Activated CD4-positive, alpha-beta T cell treated with anti-CD3 and anti-CD28 coated beads, Interleukin-10, Interleukin-2, amounts not matched to agents 100 ng/mL and 50 ng/mL, durations not matched to agents 16 hours and 8 hours (primary cell): ENCODE measurements at places on chromosomes 16 and 17.
A peak's percentile ranks its signal among the peaks of the same experiment; 100 is the strongest.

DNA sequence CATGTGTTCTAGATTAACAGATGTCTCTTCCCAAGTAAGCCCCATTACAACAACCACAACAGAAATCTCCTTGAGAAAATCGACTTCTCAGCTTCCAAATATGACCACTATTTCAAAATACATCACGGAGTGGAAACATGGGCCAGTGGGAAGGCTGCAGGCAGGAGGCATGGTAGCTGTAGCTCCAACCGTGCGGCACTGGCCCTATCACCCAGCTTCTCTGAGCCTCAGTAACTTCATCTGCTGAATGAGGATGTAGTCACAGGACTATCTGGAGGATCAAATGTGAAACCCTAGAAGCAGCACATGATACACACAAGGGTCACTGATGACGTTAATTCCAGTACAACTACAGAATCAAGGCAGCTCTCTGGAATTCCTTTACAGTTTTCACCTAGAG is 112.2 kb downstream of the VPS53 start:
- DNase-seq, result no peak

DNA sequence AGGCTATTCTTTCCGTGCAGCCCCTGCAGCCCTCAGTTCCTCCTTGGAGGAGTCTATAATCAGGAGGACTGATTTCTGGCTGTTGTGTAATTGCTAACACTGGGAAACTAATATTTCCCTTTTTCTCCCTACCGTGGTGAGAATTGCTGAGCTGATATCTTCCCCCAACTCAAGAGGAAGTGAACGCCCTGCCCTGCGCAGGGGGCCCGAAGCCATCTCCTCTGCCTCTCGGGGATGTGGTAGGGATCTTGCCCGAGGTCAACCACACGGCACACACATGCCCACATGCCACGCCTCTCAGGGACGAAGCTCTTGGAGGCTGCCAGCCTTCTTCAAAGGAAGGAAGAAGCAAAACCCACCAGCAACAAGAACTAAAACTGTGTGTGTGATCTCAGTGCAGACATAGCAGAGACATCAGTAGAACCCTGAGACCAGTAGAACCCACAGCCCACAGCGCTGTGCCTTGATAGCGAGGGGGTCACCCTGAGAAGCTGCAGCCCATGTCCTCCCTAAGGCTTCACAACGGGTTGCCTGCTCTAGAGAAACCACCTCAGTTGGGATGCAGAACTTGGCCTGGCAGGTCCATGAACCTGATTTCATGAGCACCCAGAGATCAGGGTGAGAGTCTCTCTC is 8.9 kb upstream of the ULK2 start:
- peak; percentile 41 for DNase-seq

DNA sequence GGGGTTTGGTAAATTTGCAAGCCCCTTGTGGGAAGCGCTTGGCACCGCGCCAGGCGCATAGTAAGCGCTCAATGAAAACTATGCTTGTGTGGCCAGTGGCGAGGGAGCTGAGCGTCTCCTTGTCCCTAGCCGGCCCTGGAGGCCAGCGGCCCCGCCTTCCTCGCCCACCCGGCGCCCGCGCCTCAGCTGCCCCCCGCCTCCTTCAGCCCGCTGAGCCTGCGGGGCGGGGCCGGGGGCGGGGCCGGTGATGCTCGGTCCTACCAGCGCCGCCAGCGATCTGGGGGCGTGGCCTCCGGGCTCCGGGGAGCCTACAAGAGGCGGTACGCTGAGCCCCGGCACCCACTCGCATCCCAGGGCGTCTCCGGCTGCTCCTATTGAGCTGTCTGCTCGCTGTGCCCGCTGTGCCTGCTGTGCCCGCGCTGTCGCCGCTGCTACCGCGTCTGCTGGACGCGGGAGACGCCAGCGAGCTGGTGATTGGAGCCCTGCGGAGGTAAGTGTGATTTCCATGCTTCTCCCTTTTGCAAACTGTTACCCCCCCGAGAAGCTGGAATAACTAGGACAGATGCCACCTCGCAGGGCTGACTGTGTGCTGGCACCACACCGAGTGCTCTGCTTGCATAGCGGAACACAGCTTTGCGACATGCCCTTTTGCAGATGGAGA is at the start of gene CRISPLD2:
Gene CRISPLD2 (plus strand): TSS at position 342 of the 661 bp plus-strand sequence. CDS start 18,511 bp downstream, outside the sequence.
- peak; percentile 81 for DNase-seq

- no peak for DNase-seq
Observed at GRCh38 chr17:40448213-40448638, 5.0 kb downstream of the IGFBP4 start.

- DNase-seq, result no peak
Observed at GRCh38 chr17:38697061-38697820, 7.8 kb upstream of the MLLT6 start.

DNA sequence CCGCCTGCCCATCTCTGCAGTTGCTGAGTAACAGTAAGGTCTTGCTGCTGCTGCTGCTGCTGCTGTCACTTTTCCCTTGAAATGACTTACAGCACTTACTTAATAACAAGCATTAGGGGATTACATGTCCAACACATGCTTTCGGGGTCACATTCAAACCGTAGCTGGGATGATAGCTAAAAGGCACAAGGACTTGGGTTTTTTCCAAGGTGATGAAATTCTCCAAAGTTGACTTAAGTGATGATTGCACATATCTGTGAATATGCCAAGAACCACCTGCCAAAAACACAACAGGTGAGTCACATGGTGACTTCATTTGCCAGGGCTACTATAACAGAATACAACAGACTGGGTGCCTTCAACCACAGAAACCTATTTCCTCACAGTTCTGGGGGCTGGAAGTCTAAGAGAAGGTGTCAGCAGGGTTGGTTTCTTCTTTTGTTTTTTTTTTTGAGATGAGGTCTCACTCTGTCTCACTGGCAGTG is 121.9 kb upstream of the TNRC6C start:
- peak; percentile 85 for DNase-seq

DNA sequence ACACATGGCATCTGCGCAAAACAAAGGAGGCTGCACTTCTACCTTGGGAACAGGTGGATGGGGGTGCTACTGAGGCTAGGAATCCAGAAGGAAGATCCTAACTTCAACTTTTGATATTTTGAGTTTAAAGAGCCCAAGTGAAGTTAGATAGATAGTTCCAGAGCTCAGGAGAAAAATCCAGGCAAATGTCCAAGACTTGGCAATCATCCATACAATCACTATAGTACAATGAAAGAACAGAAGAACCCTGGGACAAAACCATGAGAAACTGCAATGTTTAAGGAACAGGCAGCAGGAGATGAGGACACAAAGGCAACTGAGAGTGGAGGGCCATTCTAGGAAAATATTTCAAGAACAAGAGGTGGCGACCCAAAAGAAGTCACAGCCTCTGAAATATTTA is 12.4 kb downstream of the CDYL2 start:
- DNase-seq, result no peak

GRCh38 chr17:50268743-50269275 is 5.5 kb upstream of the TMEM92 start:
- DNase-seq, result no peak

DNA sequence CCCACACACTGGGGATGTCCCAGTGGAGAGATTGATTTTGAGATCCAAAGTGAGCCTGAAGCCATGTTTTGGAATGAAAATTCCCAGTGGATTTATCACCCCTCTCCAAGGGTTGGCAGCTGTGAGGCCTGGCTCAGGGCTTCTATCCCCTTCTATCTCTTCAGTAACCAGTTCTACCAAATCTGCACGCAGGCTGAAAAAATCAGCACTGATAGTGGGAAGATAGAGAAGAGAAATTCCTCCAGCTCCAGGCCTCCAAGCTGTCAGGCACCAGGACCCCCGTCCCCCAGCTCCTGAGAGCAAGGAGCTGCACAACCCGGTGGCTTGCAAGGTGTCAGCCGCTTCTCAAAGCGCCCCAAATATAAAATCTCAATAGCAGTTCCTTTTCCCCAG is 1.0 kb downstream of the FLOT2 start:
- DNase-seq, result no peak

DNA sequence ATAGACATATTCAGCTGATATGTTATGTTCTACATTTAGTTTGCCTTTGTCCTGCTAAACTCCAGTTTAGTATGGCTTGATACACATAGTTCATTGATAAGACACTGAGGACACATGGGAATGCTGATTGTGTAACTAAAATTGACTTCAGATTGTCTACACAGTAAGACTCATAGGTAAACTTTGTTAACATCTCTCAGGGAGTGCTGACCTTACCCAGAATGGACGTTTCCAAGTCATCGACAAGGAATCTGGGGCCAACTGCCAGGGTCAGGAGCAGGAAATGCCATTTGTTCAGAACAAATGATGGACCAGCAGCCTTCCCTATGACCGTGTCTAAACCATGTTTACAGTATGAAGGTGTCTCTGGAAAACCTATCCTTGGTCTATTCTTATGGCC is 58.7 kb downstream of the DYNLRB2 start:
- no peak for DNase-seq

DNA sequence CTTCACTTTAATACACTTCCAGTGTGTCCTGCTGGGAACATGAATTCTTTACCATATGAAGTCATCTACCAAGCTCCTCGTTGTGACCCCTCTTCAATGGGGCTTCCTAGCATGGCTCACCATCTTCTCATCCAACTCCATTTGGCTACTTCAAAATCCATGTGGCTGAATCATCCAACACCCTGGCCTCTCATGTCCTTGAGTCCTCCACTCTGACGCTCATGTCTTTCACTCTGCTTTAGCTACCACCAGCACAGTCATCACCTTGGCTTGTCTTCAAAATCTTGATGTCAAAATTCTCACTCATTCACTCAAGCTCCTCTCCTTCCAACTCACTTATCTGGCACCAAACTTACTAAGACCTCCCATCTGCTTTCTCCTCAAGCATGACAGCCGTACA is 35.8 kb downstream of the AMFR start:
- DNase-seq, result no peak

- peak; percentile 71 for DNase-seq
Observed at GRCh38 chr17:3683054-3683511, 12.9 kb downstream of the P2RX5 start.
